ENCODE measurements at places on chromosomes 12 and 14.

- DNase-seq, result no peak
Measured at GRCh38 chr14:23112359-23113178, 6.5 kb downstream of the CEBPE start.

DNA sequence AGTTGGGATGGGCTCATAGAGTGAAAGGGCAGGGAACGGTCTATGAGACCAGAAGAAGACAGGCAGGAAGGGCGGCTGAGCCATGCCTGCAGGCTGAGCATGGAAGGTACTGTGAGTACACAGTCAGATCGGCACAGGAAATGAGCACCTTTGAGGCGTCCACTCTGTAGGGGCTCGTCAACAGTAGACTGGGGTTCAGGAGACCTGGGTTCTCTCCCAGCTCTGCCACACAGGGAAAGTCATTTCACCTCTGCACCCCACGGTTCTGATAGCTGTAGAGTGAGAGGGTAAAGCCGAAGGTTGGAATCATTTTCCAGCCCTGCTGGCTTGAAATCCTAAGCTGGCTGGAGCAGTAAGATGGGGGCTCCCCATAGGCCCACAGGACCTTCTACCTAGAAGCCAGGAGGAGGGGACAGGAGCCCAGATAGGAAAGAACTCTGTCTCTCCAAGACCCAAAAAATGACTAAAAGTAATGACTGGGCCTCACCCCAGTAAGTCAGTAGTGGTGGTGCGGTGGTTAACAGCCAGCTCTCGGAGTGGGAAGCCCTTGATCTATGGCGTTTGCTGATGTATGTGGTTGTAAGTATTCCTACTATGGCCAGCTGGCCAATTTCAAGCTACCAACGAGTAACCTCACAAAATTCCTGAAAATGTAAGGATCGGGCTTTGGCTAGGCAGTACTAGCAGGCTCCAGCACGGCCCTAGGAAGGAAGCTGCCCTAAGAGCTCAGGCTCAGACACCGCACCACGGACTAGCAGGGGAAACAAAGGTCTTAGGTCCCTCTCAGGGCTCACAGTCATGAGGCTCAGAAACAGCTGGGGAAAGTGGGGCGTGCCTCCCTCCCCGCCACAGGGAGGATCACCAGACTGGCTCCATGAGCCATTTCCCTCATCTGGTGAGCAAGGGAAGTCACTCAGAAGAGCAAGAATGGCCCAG lies 10.3 kb upstream of the CD27 start:
- no peak for DNase-seq

- no peak for DNase-seq
Measured at GRCh38 chr14:67973436-67973835, 153.9 kb downstream of the RAD51B start.

DNA sequence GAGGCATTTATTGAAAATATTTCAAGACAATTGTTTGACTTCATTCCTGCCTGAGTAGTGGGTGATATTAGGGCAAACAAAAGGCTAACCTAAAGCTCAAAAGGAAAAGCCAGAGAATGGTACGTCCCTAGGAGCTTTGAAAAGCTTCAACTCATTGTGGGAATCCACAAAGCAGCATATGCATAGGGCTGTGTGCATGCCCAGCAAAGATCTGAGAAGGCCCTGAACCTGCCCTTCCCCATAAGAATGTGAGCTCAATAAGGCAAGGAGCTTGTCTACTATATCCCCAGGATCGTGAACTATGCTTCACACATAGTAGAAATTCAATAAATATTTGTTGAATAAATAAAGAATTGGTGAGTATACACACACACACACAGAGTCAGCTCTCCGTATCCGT lies 19.1 kb upstream of the RAD52 start:
- no peak for DNase-seq

Data from stimulated activated CD4-positive, alpha-beta T cell treated with anti-CD3 and anti-CD28 coated beads, Interleukin-1b, Interleukin-23, amount 100 ng/mL, for 24 hours (primary cell).